ENCODE measurements at places on chromosomes 16 and 17. TPM values are rescaled to one million over a fixed set of nuclear protein-coding genes. Genes with fewer than 3 reads are reported as not detected.

Gene PABPN1L
- total RNA-seq: not detected

Gene CA10
- not detected for total RNA-seq

Gene NPIPA3
- 2.9 TPM for total RNA-seq

Gene DHRS13
- 25.7 TPM for total RNA-seq

Gene TBX6
- total RNA-seq: 0.89 TPM

Gene PDK2
- 17.2 TPM for total RNA-seq

Gene UMOD
- not detected for total RNA-seq

Gene COIL
- 19.2 TPM for total RNA-seq

Gene RUNDC3A
- total RNA-seq: 0.20 TPM

Gene NEUROD2
- not detected for total RNA-seq

Gene TAT
- total RNA-seq: not detected

Gene SP6
- not detected for total RNA-seq

Gene GUCY2D
- 0.05 TPM for total RNA-seq

Gene LGALS9C
- total RNA-seq: 6.3 TPM

Gene TMED6
- 1.8 TPM for total RNA-seq

All from T-helper 2 cell treated with Interferon-gamma antibody and Interleukin-4, amounts not matched to agents 100 ng/mL and 5 ng/mL, for 36 hours (primary cell).